ENCODE measurements at places on chromosomes 3 and 15. TPM values are rescaled to one million over a fixed set of nuclear protein-coding genes. Genes with fewer than 3 reads are reported as not detected.

DNA sequence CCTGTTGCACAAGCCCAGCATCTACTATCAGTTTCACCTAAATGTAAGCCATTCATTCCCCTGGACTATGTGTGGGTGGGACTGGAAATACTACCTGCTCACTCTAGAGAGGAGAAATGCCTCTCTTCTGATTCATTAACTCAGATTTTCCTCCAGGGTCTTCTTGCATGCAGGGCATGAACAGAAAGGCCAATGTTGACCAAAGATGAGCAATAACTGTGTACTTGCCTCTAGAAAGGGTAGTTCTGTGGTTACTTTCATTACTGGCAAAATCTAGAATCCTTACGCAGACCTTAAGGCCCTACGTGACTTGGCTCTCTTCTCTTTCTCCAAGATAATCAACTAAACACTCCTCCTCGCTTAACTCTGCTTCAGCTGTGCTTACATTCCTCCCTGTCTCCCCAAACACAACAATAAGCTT lies 81.4 kb upstream of the PSMD6 start:
- H3K36me3 ChIP-seq = peaks cover under 1% of the 10 kb centered on the region
- H3K27ac ChIP-seq = no peak overlapping the region
- no peak overlapping the region for H3K4me3 ChIP-seq
- no peak for DNase-seq
- H3K4me1 ChIP-seq = no peaks in the 10 kb centered on the region

- no peak for DNase-seq
- no peak overlapping the region for H3K4me3 ChIP-seq
- no peaks in the 10 kb centered on the region for H3K27me3 ChIP-seq
- H3K36me3 ChIP-seq = no peaks in the 10 kb centered on the region
- peaks cover 43% of the 10 kb centered on the region for H3K4me1 ChIP-seq
- H3K27ac ChIP-seq = no peak overlapping the region
These were observed 33.4 kb downstream of the SLCO3A1 start for GRCh38 chr15:91886878-91887277.

DNA sequence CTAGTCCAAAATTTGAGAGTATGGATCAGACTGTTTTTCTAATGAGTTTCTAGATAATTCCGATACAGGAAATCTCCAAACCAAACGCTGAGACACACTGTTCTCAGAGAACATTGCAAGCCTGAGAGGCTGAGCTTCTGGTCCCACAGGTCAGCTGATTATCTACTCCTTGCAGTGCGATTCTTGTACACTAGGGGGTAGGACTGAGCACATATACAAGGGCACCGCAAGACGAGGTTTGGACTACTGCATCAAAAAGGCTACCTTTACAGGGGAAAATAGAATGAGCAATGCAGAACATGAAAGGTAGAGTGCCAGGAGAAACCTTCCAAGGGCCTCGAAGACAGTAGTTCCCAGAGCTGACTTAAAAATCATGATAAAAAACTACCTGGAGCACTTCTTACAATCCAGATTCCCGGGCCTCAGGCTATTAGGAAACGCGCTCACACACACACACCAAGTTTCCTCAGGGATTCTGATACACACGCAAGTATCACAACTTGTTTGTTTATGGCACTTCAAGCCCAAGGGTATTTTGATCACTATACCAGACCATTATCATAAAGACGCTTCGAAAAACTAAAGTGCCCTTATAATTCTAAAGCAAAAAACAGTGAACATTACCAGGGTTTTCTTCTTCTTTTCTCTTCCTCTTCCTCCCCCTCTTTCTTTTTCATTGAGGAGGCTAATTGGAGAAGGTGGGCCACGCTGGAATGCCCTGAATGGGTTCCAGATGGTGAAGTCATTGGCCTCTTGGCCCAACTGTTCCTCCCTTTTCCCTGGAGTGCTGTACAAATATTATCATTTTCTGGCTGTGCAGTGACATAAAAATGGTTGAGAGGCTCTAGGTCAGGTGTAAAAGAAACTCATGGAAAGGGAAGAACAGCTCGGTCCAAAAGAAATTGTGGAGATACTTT lies 61.8 kb downstream of the SLC12A8 start:
- H3K27me3 ChIP-seq = no peaks in the 10 kb centered on the region
- H3K4me1 ChIP-seq = peaks cover 10% of the 10 kb centered on the region
- H3K36me3 ChIP-seq = no peaks in the 10 kb centered on the region
- no peak for DNase-seq
- H3K27ac ChIP-seq = no peak overlapping the region

DNA sequence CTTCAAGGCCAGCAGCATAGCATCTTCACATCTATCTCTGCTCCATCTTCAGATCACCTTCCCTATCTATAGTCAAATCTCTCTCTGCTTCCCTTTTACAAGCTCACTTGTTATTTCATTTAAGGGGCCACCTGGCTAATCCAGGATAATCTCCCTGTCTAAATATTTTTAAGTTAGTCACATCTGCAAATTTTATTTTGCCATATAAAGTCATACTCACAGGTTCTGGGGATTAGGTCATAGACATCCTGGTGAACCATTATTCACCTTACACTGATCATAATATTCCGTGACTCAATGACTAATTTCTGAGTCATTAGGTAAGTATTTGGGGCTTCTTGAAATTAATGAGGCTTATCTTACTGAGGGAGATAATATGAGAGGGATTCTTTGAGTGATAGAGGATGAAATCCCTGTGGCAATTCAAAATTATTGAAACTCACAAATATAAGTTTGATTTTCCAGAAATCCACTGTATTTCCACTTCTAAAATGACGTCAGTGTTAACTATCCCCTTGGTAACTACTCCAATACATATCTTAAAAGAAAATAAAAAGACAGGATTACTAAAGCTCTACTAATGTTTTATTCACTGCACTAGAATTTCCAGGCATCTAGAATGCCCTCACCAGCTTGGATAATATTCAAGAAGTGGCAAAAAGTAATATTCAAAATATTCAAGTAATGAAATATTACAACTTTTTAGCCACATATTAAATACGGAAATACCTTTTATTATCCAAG lies 93.7 kb upstream of the RBMS3 start:
- no peak for DNase-seq
- no peaks in the 10 kb centered on the region for H3K4me1 ChIP-seq
- no peak overlapping the region for H3K4me3 ChIP-seq

GRCh38 chr3:72894976-72895552 lies 7.2 kb downstream of the GXYLT2 start:
- no peaks in the 10 kb centered on the region for H3K4me1 ChIP-seq
- H3K4me3 ChIP-seq = no peak overlapping the region
- H3K27me3 ChIP-seq = peaks cover 8% of the 10 kb centered on the region
- H3K27ac ChIP-seq = peak overlapping the region; percentile 26
- no peaks in the 10 kb centered on the region for H3K36me3 ChIP-seq
- no peak for DNase-seq

Gene WDR49
- total RNA-seq = 1.0 TPM

Gene GRK7
- total RNA-seq = not detected

Measured in left lung (tissue), 14 donors.